Putamen (tissue), 1 donor: ENCODE measurements at places on chromosomes 5 and 9.

DNA sequence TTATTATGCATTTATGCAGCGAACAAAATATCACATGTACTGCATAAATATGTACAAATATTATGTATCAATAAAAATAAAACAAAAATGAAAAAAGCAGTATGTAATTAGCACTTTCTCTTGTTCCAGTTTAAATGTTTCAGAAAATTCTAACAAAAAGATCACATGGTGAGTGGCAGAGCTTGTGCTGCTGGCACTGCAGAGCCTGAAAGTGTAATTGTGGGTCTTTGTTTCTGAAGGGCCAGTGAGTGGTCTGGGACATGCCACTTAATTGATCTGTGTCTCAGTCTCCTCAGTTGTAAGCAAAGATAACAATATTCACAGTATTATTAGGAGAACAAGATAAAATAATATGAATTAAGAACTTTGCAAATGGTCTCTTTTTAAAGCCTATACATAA, 39.5 kb upstream of the RAI14 start:
- DNase-seq = no peak

- DNase-seq = peak; percentile 32
Observed at GRCh38 chr5:142800776-142801494, 30.8 kb downstream of the ARHGAP26 start.

- DNase-seq = no peak
Observed at GRCh38 chr9:120734607-120735410, 20.5 kb upstream of the MEGF9 start.

- no peak for DNase-seq
Observed at GRCh38 chr5:21862986-21863385, 990.2 kb downstream of the CDH12 start.

- no peak for DNase-seq
Observed at GRCh38 chr5:95900383-95900958, 61.2 kb downstream of the ELL2 start.

DNA sequence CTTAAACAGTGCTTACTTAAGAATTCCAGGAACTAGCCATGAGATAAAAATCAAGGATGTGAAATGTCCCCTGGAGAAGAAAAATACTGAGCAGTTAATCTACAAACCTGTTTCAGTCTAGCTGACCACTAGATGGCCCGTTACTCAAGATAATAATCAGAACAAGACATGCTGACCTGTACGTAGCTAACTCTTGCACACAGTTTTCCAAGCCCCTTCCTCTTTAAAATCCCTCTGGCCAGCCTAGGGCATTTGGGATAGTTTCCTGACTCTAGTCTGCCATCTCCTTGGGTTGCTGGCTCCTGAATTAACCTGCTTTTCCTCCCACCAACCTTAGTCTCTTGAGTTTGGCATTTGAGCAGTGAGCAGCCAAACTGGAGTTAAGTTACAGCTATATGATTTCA, 59.2 kb upstream of the TRAF1 start:
- DNase-seq = peak; percentile 14

DNA sequence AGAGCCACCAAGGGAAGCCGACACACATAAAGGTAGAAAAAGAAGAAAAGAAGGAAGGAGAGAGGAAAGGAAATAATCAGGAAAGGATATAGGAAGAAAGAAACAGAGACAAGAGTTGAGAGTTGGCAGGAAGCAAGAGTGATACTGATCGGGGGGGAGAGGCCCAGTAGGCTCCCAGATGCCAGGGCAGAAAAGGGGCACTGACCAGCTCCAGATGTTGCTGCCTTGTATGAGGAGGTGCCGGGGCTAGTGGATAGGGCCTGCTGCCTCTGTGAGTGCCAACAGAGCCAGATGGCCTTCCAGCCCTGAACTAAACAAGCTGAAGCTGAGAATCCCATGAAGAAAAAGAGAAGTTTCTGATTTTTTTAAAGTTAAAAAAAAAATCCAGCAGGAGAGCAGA, 82.0 kb upstream of the TRIM32 start:
- DNase-seq = peak; percentile 41

GRCh38 chr5:41903382-41903891, 707 bp upstream of the RIMOC1 start:
- no peak for DNase-seq

DNA sequence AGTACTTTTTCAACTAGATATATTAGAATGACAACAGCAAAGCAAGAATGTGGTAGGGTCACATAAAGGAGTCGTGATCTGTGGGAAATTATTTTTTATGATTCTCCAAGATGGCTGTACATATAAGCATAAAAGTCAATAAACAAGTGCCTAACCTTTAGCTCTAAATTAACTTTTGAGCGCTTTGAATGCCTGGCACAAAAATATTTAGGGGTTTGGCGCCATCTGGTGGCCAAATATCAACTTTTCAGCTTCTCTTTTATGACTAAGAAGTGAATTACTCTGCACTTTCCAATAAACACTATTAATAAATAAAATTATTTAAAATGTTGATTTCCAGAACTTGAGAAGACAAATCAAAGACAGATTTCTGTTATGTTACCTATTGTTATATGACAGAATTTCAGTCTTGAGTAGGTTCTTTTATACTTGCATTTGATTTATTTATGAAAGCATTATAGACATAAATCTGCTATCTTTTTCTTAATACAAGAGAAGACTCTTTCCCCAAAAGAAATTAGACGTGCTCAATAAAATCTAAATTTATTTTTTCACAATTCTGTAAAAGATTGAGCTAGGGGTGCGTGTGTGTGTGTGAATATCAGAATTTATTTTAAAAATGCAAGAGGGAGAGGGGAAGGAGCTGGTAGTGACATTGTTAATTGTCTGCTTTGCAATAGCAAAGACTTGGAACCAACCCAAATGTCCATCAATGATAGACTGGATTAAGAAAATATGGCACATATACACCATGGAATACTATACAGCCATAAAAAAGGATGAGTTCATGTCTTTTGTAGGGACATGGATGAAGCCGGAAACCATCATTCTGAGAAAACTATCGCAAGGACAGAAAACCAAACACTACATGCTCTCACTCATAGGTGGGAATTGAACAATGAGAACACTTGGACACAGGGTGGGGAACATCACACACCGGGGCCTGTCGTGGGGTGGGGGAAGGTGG, 36.7 kb upstream of the ARRDC3 start:
- peak; percentile 58 for DNase-seq

GRCh38 chr9:87275047-87275725, 222.5 kb upstream of the DAPK1 start:
- no peak for DNase-seq

DNA sequence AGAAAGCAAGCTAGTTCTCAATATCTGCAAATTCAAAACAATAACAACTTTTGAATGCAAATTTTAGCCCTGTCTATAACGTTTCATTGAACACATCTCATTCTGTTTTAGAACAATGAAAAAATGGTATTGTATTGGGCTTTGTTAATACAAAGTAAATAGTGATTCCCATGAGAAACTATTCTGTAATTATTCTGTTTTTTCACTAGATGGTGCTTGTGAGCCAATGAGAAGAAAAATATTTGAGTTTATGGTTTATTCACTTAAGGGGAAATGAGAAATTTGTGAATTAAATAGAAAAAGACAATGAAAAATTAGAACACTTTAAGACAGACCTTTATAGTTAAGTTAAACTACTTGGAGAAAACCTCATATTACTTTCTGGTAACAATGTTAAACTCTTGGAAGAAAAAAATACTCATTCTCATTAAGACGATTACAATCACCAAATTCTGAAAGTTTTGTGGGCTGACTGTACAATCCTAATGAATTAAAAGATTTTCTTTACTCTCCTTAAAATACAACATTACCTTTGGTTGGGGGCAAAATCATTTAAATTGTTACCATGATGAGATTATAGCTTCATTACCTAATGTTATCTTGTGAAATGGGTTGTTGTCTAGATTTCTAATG, 127.0 kb downstream of the NNT start:
- no peak for DNase-seq

GRCh38 chr9:81720450-81721086, 31.2 kb upstream of the TLE1 start:
- no peak for DNase-seq

DNA sequence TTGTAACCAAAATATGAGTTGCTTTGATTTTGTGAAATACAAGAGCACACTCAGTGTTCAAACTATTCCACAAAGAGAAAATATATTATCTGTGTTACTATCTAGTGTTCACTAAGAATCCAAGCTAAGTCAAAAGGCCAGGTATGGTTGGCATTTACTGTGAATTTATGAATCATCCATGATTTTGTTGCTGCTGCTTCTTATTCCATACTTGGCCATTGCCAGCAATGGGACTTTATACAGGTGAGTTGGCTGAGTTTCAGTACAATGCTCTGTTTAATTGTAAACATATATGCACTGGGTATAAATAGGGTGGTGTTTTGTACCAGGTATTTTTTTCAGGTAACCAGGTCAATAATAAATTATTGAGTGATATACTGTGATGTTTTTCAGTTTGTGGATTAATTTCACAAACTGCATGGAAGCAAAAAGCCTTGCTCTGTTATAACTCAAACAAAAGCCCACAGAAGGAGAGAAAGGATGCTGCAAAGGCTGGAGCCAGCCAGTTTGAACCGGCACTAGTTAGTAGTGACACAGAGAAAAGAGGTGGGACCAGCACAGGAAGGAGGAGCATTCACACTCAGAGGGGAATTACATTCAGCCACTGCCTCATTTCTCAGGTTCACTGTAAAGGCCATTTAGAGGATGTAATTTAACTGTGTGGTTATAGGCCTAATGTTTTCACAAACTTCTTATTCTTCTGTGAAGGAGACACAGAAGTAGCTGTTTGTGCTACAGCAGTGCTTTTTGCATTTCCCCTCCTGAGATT, 381.8 kb downstream of the ADGRV1 start:
- no peak for DNase-seq

DNA sequence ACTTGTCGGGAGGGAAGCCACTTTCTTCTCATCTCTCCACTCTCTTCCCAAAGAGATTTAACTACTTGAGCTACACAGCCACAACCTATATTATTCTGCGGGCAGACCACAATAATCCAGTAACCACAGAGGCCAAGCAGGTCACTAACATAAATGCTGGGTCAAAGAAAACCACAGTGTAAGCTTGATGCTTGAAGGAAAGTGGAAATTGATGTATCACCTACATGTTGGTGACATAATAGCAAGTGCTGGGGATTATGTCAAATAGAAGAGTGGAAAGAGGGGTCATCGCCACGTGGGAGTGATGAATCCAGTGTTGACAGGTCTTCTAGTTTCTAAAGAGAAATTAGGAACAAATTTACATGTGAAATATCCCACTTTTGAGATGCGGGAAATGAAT, 40.9 kb downstream of the RFK start:
- DNase-seq = no peak

- DNase-seq = peak; percentile 38
Observed at GRCh38 chr5:72451741-72452505, 55.3 kb downstream of the ZNF366 start.

DNA sequence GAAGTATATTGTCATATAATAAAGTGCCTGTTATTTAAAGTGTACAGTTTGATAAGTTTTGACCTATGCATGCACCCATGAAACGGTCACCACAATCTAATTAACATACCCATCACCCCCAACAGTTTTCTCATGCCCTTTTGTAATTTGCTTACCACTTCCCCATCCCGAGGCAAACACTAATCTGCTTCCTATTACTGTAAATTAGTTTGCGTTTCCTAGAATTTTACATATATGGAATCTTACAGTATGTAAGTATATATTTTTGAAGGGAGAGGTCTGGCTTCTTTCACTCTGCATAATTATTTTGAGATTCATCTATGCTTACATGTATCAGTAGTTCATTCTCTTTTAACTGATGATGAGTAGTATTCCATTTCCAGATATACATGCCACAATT, 56.5 kb downstream of the AMBP start:
- no peak for DNase-seq

GRCh38 chr5:126009566-126009965, 413.6 kb upstream of the GRAMD2B start:
- DNase-seq = no peak

DNA sequence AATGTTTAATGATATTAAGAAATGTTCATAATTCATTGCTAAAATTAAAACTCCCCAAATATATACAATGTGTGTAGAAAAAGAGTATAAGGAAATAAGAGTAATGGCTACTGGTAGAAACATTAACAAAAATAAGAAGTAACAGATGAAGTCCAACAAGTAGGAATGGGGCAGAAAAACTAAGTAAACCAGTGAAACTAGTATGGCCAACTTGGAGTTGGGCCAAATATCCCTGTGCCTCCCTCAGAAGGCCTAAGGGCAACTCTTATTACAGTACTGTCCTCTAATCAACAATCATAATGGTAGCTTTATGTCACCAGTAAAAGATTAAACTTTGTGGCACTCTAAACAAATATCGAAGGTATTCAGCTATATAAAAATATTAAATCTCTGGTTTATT, 93.5 kb downstream of the SSBP2 start:
- no peak for DNase-seq

DNA sequence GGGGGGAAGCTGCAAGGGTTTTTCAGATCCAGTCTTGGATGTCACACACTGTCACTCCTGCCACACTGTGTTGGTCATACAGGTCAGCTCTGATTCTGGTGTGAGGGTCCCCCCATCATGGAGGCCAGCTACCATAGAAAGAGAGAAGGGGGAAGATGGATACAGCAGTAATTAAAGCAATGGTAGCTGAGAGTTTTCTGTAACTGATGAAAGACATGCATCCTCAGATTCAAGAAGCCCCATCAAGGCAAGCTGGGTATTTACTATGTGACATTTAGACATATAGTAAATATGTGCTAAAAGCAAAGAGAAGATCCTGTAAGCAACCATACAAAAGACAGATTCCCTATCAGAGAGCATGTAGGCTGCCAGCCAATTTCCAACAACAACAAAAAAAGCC, 110.9 kb upstream of the COL5A1 start:
- DNase-seq = no peak

DNA sequence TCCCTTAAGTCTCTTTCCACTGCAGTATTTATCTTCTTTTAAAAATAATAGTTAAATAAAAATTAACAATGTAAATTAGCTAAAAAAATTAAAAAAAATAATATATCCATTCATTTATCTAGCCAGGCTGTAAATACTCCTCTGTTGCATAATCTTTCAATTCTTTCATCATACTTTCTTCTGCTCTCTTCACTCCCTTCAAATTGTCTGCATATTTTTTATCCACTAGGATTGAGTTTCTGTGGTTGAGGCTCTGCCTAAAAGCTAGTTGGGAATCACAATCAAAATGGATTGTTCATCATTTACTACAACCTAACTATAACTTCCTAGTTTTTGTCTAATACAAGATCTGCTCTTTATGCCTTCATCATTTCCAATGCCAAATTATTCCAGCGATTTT, 182.2 kb downstream of the PDE4D start:
- no peak for DNase-seq

- DNase-seq = no peak
Observed at GRCh38 chr5:125049721-125050702, 303.6 kb upstream of the ZNF608 start.

- no peak for DNase-seq
Observed at GRCh38 chr9:137194909-137195308, 5.6 kb downstream of the TPRN start.
